ENCODE measurements at places on chromosomes 11 and 22.
A peak's percentile ranks its signal among the peaks of the same experiment; 100 is the strongest.

DNA sequence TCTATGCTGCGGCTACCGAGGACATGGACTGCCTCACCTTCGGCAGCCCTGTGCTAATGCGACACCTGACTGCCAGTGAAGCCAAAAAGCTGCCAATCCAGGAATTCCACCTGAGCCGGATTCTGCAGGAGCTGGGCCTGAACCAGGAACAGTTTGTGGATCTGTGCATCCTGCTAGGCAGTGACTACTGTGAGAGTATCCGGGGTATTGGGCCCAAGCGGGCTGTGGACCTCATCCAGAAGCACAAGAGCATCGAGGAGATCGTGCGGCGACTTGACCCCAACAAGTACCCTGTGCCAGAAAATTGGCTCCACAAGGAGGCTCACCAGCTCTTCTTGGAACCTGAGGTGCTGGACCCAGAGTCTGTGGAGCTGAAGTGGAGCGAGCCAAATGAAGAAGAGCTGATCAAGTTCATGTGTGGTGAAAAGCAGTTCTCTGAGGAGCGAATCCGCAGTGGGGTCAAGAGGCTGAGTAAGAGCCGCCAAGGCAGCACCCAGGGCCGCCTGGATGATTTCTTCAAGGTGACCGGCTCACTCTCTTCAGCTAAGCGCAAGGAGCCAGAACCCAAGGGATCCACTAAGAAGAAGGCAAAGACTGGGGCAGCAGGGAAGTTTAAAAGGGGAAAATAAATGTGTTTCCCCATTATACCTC, 3.3 kb downstream of the FEN1 start:
- DNase-seq: no peak

- DNase-seq: peak; percentile 24
Measured at GRCh38 chr11:62588966-62589637, 2.2 kb downstream of the TUT1 start.

DNA sequence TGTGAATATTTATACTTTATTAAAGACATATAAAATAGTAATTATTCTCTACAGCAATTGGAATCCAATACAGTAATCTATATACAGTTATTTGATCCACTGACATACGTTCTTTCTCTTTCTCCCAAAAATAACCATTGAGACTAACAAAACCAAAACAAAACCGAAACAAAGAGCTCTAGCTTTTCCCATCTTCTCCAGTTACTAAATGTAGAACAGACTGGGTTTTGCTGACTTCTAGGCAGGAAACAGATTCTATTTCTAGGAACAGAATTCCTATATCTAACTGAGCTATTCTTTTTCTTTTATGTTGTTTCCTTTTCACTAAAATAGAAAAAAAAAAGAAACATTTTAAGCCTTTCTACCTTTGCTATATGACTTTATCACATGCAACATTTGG, 80.1 kb downstream of the PACS1 start:
- DNase-seq: no peak

GRCh38 chr11:77171885-77172665, 44.0 kb downstream of the MYO7A start:
- no peak for DNase-seq

DNA sequence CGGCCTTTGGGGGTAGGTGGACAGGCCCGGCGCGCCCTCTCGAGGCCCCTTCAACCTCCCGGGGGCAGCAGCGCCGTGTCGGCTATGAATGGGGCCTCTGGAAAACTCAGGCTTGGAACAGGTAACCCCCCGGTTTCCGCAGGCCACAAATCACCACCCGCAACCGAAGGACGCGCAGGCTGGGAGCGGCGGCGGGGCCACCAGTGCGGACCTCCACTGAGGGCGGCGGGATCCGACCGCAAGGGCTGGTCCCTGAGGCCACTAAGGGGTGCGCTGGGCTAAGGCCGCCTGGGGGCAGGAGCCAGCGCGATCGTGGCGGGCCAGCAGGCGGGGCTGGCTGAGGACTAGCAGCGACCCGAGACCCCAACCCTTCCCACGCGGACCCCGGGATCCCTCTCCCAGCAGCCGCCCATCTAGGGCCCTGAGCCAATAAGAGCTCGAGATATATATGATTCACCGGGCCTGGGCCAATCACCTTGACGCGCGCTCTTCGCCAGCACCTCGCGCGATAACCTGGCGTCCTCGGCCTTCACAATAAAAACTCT, 609 bp upstream of the ATF4 start:
- DNase-seq: no peak

- no peak for DNase-seq
Measured at GRCh38 chr22:20354238-20354975, 34.5 kb upstream of the DGCR6L start.

DNA sequence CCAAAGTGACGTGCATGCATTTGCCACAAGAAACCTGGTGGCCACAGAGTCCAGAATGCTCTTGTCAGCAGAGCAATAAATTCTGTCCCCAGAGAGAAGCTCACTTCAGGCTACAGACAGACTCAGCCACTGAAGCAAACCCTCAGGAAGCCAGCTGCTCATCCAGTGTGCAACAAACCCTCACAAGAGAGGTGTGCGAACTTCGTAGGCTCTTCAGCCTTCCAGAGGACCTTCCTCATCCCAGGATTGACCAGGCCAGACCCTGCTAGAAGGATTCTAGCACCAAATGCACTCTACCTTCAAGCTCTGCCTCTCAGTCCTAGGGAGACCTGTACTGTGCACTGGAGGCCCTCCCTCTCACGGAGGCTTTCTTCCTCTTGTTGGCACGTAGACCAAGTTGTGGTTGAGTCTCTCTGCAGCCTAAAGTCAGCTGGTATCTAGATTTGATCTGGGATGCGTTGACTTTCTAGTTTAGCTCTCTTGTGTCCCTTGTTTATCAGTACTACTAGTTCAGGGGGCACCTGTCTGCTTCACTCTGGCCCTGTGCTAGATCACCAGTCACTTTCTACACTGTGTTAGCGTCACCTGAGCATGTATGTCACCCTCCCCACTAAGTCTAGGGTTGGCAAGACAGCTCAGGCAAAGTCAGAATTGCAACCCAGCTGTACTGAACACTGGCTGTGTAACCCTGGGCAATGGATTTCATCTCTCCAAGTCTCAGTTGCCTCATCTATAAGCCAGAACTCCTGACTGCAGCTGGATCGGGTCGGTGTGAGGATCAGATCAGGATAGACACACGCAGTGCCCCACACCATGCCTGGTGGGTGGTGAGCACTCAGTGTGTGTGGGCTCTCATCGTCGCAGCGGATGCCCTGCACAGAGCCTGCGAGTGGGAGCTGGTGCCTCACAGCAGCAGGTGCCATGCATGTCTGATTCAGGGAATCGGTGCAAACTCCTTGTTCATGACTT, 22.1 kb upstream of the TMPRSS13 start:
- peak; percentile 47 for DNase-seq

DNA sequence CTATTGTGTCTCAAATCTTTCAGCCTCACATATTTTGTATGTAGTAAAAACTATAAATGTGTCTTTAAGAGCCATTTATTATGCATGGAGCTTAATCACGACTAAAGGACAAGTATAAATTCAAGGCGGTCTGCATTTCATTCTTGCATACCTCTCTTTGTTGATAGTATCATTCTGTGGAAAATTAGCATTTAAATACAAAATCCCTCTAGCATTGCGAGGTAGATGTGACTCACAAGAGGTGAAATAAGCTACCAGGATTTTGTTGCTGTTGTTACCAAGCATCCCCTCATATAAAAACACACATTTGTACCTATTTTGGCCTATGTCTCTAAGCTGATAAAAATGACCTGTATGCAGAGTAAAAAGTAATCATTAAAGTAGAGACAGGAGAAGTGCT, 537.4 kb upstream of the LUZP2 start:
- no peak for DNase-seq
